ENCODE measurements at places on chromosomes 3 and 15.
A peak's percentile ranks its signal among the peaks of the same experiment; 100 is the strongest.

DNA sequence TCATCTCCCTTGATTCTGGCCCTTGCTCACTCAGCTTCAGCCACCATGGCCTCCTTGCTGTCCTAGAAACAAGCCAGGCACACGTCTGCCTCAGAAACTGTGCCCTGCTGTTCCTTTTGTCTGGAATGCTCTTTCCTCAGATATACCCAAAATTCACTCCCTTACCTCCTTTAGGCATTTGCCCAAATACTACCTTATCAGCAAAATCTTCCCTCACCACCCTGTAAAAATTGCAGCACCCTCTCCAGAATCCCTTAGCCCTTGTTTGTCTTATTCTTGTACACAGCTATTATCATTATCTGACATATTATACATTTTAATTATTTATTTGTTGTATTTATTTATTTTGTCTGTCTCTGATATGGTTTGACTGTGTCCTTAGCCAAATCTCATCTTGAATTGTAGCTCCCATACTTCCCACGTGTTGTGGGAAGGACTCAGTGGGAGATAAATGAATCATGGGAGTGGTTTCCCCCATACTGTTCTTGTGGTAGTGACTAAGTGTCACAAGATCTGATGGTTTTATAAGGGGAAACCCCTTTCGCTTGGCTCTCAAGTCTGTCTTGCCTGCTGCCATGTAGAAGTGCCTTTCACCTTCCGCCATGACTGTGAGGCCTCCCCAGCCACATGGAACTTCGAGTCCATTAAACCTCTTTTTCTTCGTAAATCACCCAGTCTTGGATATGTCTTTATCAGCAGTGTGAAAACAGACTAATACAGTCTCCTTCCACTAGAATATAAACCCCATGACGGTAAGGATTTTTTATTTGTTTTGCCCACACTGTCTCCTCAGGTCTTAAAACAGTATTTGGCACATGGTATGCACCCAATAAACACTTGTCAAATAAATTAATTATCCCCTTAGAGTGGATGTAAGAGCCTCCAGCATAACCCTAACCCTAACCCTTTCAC lies 60.0 kb upstream of the STT3B start:
- no peak for DNase-seq

GRCh38 chr3:106170636-106171035 lies 301.8 kb upstream of the CBLB start:
- DNase-seq: no peak

GRCh38 chr15:35540885-35541284 lies 5.1 kb downstream of the DPH6 start:
- no peak for DNase-seq

DNA sequence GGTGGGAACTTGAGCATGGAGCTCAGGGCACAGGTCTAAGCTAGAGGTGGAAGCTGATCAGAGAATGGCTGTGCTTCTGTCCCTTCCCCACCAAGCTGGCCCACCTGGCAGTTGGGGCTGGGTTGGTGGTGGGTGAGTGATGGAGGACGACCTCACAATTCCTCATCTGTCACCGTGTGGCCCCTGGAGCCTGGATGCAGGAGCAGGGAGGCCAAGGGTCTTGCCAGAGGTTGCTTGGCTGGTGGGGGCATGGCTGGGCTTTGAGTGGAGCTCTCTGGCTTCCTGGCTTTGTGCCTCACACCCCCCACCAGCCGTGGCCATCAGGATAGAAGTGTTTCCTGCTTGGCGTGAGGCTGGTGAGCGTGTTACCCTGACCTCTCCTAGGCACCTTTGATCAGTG lies 36.0 kb downstream of the FBLN2 start:
- no peak for DNase-seq

GRCh38 chr15:70238917-70239316 lies 141.2 kb upstream of the TLE3 start:
- DNase-seq: no peak

DNA sequence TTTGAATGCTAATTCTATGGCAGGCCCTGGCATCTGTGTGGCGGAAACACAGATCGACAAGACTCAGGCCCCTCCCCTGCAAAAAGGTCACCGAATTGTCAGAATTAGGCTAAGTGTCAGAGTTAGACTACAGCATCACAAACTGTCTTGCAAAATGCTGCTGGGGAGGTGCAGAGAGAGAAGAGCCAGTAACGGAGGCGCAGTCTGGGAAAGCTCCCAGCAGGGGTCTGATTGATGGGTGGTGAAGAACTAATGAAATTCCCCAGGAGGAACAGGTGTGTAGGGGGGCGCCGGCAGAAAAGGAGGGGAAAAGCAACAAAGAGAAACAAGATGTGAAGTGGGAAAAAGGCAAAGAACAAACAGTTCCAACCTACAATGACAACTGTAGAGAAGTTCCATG lies 72.7 kb upstream of the TAMM41 start:
- no peak for DNase-seq

GRCh38 chr3:174156200-174156599 lies 702.9 kb upstream of the NAALADL2 start:
- DNase-seq: no peak

GRCh38 chr3:101732240-101732641 lies 7.8 kb downstream of the CEP97 start:
- DNase-seq: no peak

- DNase-seq: no peak
Observed at GRCh38 chr3:139928708-139929505, 6.1 kb upstream of the CLSTN2 start.

DNA sequence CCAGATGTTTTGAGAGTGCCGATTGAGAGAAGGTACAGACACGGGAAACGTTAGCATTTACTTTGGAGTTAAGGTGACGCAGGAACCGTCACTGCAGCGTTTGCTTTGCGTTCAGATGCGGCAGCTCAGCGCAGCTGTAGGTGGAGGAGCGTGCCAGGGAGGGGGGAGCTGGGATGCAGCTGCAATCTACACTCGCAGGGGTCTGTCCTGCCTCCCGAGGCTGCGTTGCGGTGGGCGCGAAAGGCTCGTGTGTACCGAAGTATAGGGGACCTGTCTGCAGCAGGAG lies 425 bp upstream of the FYTTD1 start:
- no peak for DNase-seq

GRCh38 chr3:132034097-132034485 lies 723 bp downstream of the CPNE4 start:
- DNase-seq: no peak

- no peak for DNase-seq
Observed at GRCh38 chr3:39287216-39288164, 7.7 kb upstream of the CX3CR1 start.

GRCh38 chr15:101556273-101556672 lies 66.8 kb upstream of the PCSK6 start:
- no peak for DNase-seq

DNA sequence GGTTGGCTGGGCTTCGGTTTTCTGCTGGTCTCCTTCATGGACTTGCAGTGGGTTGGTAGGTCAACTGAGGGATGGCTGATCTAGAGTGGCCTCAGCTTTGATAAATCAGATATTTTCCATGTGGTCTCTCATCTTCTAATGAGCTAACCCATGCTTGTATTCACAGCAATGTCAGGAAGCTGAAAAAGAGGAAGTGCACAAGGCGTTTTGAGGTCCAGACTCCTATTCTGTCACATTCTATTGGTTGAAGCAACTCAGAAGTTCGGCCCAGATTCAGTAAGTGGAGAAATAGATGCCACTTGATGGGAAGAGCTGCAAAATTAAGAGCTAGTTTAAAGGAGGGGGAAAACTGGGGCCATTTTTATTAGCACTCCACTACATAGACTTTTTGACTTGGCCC lies 361.2 kb downstream of the DIPK2A start:
- DNase-seq: no peak

DNA sequence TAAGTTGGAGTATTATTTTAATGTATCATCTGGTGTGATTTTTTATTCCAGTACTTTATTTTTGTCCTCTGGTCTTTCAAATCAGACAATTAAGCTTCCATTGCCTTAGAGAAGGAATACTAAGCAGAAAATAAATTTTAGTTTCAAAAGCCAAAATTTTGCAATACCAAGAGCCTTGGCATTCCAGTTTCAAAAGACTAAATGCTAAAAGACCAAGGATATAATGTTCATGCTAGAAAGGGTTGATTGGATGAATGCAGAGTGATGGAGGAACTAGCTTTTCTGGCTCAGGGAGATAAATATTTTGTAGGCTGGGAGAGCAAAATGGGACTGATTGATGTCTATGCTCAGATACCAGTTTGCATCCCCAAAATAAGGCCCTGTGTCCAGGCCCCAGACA lies 6.2 kb downstream of the CD200 start:
- DNase-seq: no peak

DNA sequence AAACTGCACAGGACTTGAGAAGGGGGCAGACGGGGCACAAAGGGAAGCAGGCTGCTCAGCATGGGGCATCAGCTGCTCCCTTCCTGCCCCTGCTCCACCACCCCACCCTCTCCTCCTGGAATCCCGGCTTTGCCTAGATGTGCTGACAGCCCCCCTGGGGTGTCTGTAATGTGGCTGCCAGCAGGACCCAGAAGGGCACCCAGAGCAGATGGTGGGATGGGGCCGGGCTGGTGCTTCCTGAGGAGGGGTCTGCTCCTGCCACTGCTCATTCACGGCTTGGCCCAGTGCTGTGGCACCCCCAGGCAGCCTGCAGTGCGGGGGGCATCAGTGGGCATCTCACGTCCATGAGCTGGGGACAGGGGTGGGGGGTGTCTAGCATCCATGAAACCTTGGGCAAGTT lies 10.2 kb downstream of the H1-8 start:
- DNase-seq: peak; percentile 46

DNA sequence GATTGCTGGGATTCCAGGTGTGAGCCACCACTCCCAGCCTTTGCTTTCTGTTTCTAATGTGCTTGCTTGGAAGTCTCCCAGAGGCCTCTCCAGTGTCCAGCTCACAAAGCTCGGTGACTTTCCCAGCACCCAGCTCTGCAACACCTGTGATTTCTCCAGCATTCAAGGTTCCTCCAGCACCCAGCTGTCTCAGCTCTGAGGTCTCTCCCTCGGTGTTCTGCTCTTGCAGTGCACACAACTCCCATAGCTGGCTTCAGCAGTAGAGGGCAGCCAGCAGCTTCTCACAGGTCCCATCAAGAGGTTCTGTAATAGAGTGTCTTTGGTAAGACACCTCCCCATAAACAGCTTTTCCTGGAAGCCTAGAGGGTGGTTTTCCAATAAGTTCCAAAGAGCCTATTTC lies 75.1 kb downstream of the GRM7 start:
- DNase-seq: no peak

- no peak for DNase-seq
Observed at GRCh38 chr3:47006145-47006651, 26.7 kb downstream of the NBEAL2 start.
